ENCODE measurements at places on chromosomes 3 and 15.

DNA sequence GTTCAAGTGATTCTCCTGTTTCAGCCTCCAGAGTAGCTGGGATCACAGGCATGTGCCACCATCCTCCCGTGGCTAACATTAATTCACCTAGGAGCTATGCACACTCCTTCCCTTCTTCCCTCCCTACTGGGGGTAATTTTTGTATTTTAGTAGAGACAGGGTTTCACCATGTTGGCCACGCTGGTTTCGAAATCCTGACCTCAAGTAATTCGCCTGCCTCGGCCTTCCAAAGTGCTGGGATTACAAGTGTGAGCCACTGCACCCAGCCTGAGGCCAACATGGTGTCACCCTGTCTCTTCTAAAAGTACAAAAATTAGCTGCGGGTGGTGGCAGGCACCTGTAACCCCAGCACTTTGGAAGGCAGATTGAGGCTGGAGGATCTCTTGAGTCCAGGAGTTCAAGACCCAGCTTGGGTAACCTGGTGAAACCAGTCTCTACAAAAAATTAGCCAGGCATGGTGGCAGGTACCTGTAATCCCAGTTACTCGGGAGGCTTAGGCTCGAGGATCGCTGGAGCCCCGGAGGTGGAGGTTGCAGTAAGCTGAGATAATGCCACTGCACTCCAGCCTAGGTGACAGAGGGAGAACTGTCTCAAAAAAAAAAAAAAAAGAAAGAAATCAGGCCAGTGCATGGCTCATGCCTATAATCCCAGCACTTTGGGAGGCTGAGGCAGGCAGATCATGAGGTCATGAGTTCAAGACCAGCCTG, 6.1 kb downstream of the RNU5B-1 start:
- DNase-seq = no peak

GRCh38 chr15:64037116-64037515, 9.2 kb downstream of the DAPK2 start:
- DNase-seq = no peak

DNA sequence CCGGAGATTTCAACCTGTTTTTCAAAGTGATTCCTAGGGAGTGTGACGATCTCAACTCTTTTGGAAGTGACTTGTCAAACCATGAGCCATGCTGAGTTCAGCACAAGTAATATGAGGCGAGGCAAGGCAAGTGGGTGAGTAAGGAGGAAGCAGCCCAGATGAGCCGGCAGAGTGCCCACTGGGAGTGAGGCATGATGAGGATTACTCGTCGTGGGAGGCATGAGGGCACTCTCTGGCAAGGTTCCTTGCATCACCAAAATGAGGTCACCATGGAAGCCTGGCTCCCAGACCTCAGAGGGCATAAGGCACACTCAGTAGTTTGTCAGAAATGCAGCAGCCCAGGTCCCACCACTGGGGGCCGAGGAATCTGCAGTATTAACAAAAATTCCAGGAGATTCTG, 636.1 kb downstream of the MAGI1 start:
- DNase-seq = no peak

GRCh38 chr3:61381745-61382392, 130.6 kb upstream of the FHIT start:
- DNase-seq = no peak

- no peak for DNase-seq
Observed at GRCh38 chr3:119741657-119742590, 39.1 kb downstream of the CFAP91 start.

GRCh38 chr3:139227165-139227564, 116.7 kb upstream of the MRPS22 start:
- DNase-seq = no peak

- peak; percentile 20 for DNase-seq
Observed at GRCh38 chr15:49088996-49089395, 42.8 kb upstream of the SECISBP2L start.

DNA sequence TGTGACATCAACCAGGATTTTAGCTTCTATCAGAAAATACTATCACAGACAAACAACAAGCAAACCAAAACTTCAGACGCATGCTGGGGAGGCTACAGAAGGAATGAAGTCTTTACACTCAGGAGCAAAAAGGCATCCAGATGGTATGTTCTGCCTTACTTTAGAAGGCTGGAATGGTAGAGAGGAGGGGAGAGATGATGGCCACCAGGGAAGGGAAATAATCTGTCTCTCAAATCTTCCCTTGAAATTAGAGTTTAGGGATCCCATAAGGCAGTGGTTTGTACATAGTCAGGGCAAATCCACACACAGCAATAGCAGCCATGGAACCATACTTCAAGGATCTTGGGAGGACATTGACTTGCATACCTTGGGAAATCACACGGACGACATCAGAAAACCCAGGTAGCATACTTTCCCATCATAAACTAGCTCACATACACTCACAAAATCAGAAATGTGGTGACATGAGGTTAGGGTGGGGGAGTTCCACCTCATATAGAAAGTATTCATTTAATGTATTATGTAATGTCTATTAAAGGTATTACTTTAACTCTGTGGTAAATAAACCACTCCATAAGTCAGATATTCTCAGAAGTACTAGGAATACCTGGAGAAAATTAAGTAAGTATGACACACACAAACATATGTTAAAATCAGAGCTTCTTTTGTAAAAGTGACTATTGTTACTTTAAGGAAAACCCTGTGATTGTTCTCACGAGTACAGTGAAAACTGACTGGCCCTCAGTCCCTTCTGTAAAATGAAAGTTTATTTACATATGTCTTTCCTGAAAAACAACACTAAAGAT, 9.4 kb downstream of the BTLA start:
- DNase-seq = no peak

DNA sequence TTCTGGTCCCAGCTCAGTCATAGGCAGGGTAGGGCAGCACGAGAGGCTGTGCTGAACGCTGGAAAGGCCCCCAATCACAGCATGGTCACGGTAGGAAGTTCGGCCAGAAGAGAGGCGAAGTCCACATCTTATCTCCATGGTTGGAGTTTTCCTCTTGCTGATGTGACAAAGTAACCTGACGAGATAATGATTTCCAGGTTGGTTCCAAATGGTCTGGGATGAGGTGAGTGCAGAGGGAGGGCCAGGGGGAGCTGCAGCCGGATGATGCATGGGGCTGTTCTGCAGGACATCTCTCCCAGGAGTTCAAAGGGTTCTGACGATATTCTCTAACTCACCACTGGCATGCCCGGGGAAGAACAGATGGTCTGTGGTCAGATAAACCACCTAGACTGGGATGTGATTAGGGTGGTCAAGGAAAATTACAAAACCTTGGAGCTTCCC, 83.2 kb upstream of the WNT5A start:
- DNase-seq = no peak

DNA sequence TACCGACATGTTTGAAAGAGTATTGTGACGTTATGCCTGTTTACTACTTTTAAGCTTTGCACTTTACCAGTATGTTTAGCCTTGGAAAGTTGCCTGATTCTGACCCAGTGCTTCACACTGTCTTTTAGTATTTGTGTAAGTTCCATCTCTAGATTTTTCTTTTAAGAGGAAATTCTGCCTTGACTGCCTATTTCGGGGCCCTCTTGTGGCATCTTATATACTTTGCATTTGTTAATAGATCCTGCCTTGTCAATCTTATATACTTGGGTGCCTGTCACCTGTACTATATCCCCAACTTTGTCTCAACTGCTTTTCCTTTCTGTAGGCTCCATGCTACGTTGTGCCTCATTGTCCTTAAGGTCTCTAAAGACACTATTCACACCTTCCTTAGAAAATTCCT, 244.6 kb downstream of the STXBP5L start:
- no peak for DNase-seq

DNA sequence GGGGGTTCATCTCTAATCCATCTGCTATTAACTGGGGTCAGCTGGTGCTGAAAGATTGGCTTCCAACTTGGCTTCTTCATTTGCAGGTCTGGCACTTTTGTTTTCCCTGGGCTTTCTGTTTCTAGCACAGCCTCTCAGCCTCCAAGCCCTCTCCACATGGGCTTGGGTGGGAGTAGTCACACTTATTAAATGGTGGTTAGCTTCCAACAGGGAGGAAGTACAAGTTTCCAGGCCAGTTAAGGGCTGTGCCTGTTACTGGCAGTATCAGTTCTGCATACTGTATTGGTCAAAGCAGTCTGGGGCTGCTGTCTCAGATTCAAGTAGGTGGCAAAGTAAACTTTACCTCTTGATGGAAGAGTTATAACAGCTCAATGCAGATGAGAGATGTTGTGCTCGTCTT, 627.1 kb upstream of the CCDC54 start:
- no peak for DNase-seq

DNA sequence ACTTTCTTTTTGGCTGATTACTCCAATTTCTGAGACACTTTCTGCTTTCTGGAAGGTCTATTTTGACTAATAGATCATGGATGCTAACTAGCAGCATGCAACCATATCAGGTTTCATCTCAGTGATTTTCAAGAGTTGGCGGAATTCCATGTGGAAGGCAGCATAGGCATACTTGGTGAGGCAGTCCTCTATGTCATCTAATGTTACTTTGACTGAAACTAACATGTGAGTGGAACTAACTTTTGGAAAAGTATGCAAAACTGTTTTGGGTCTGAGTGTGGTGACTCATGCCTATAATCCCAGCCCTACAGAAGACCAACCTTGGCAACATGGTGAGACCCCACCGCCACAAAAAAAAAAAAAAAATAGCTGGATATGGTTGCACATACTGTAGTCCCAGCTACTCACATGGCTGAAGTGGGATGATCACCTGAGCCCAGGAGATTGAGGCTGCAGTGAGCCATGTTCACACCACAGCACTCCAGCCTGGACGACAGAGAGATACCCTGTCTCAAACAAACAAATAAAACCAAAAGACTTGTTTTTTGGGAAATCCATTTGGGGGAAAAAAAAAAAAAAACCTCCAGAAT, 1033.7 kb downstream of the ROBO1 start:
- no peak for DNase-seq

DNA sequence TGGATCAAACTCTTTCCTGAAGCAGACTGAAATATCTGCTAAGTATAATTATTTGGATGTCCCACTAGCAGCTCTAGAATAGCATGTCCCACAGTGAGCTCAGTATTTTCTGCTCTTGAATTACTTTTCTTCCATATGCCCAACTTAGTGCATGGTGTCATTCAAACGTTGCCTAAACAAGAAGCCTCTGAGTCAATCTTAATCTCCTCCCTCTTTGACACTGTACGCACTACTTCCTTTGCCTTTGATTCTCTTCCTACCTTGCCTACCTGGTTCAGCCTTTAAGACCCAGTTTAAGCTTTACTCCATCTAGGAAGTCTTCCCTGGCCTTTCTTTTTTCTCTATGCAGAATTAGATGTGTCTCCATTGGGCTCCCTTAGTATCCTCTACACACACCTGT, 54.5 kb downstream of the SEC22A start:
- no peak for DNase-seq

DNA sequence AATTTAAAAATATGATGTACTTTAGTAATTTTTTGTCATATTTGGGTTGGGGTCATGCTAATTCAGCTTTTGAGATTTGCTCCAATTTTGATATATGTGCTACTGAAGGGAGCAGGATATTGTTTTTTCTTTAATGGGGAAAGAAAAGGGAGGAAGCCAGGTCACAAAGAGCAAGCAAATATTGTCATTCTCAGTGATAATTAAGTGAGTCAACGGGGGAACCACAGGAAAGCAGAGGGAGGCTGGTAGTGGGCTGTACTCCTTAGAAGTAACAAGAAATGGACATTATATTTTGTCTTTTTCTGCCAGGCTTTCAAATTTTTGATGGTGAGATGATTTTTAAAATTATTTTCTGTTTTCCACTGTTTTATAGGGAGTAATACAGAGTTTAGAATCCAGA, 45.6 kb upstream of the NMD3 start:
- no peak for DNase-seq

DNA sequence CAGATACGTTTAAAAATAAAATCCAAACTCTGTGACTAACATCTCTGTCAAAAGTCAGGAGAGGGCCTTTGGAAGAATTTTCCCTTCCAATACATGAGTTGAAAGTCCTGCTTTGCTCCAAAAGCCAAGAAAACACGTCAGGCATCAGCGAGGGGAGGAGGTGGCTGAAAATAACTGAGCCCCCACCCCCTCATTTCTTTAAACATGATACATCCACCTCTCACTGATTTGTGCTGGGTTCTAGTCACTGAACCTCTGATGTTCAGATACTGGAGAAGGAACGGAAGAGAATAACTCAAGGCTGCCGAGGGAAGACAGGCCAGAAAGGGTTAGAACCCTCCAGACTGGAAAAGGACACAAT, 9.4 kb upstream of the SEMA5B start:
- no peak for DNase-seq

DNA sequence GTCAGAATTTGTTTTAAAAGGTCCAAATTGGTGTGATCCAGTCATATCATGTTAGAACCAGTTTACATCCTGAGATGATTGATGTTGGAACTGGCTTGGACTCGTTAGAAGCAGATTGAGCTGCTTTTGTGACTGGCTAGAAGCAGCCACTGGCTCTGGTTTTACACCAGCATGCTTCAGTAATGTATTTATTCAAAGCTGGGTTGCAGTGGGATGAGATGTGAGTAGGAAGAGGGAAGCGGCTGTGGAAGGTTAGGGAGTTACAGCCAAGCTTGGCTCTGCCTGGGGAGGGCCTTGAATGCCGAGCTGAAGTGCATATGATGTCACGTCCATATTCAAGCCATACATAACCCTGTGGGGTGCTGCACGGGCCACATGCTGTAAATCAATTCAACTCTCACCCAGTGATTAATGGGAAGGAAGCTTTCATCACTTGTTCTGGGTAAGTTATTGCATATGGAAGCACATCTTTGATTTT, 104.0 kb upstream of the SMAD3 start:
- no peak for DNase-seq

DNA sequence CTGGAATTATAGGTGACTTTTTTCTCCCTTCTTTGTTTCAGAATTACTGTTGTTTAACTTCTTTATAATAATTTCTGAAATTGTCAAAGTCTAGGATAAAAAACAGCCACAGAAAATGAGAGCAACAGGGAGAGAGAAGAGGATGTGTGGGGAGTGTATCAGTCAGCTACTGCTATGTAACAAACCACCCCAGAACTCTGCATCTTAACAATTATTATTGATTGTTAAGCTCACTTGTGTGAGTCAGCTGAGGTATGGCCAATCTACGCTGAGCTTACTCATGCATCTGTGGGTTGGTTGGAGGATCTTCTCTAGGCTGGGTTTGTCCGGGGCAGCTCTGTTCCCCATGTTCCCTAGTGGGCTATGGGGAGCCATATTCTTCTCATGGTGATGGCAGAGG, 43.7 kb upstream of the CDV3 start:
- no peak for DNase-seq

- peak; percentile 18 for DNase-seq
Observed at GRCh38 chr15:61393949-61394348, 164.8 kb upstream of the RORA start.

- DNase-seq = no peak
Observed at GRCh38 chr15:48384616-48385015, 53.4 kb downstream of the DUT start.

DNA sequence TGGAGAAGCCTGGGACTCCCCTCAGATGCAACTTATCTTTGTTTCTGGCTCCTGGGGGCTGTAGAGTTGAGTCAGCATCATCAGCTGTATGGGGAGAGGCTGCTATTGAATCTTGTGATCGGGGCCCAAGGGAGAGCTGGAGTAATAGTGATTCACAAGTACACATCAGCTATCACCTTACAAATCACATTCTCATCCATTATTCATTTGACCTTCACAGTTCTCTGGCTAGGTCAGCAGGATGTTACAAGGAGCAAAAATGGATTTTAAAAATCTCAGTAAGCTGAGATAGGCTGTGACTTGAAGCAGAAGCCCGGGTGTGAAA, 175.0 kb downstream of the OPA1 start:
- DNase-seq = no peak
